ENCODE measurements at places on chromosomes 5 and 9.

DNA sequence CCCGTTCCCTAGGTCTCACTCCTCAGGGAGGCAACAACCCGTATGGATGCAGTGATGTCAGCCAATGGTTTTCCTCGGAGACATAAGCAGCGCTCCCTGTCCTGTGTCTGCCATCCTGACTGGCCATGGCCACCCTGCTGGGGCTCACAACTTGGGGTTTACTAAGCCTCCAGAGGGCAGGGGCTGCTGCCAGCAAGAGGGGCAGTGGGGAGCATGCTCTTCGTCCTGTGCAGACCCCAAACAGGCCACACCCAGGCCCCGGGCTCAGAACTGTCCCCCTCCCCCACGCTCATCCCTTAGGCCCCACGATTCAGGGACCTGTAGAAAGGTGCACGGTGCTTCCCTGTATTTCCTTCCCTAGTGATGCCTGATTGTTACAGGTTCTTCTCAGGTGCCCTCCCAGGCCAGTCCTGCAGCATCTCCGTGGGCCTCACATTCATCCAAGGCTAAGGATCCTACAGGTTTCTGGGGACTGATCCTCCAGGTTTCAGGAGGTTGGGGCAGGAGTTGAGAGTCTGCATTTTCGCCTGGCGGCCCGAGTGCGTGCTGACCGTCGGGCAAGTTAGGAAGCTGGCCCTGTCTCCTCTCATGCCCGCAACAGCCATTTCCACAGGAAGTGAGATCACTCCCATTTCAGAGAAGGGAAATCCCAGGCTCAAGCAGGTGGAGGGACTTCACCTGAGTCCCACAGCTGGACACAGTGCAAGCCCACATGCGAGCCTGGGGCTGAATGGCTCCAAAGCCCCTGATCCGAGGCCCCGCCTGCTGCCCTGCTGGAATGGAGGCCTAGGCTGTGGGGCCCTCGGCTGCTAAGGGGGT, 217.6 kb downstream of the ROR2 start:
- DNase-seq = no peak

DNA sequence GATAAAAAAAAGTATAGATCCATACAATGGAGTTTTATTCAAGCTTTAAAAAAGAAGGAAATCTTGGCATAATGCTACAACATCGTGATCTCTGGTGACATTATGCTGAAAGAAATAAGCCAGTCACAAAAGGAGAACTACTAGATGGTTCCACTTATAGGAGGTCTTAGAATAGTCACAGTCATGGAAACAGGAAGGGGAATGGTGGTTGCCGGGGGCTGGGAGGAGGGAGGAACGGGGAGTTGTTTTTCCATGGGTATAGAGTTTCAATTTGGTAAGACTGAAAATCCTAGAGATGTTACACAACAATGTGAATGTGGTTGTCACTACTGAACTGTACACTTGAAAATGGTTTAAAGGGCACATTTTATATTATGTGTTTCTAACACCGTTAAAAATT, 94.5 kb downstream of the CFAP90 start:
- DNase-seq = no peak

DNA sequence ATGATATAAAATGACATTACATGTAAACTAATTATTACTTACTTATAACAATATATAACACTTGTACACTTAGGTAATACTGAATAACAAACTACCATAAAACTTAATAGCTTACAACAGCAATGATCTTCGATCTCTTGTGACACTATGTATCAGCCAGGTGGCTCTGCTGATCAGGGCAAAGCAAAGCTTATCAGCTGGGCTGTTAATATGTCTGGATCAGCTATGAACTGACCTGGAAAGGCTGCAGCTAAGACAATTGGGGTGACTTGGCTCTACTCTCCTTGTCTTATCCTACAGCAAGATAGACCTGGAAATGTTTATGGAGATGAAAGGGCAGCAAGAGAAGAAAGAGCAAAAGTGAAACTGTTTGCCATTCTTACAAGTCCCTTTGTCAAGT, 511.3 kb downstream of the TLR4 start:
- no peak for DNase-seq

GRCh38 chr5:140253985-140254384, 48.9 kb downstream of the PFDN1 start:
- no peak for DNase-seq

DNA sequence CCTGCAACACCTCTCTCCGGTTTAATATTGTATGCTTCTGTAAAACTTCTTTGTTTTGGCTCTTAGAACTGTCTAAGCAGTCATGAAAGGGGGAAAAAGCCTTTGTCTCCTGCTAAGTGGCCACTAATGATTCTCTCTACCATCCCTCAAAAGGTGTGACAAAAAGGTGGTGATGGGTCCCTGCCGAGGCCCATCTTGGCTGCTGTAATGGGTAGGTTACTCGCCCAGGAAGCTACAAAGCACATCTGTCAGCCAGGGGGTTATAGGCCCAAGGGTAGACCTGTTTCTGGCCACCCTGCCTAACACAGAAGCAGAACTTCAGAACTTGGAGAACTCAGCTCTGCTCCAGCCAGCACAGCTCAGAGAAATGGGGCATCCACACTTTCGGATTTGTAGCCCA, 1.6 kb downstream of the FAM219A start:
- no peak for DNase-seq

- no peak for DNase-seq
Observed at GRCh38 chr5:111765613-111766571, 8.9 kb upstream of the NREP start.

DNA sequence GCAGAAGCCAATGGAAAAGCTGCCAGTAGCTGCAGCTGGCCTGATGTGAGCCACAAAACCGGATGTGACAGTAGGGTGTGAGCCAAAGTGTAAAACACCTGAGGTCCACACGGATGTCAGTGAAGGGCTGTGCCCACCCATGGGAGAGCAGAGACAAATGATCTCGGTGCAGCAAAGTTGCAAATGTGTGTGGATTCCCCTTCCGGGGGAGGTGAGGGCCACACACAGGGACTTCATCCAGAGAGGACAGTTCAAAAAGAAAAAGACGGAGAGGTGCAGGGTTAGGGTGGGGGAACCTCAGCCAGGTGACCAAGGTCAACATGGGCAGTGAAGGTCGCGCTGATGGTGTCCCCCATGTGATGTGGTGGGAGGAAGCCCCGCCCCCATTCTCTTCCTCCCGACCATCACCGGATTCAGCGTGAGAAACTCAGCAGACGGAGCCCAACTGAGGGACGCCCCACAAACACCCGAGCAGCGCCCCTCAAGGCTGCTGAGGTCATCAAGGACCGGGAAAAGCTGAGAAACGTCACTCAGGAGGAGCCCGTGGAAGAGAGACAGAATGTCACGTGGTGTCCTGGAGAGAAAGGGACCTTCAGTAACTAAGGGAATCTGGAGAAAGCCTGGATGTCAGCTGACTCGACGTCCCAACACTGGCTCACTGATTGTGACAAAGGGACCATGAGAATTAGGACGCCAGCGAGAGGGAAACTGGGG, 11.4 kb upstream of the PTGDS start:
- DNase-seq = no peak

DNA sequence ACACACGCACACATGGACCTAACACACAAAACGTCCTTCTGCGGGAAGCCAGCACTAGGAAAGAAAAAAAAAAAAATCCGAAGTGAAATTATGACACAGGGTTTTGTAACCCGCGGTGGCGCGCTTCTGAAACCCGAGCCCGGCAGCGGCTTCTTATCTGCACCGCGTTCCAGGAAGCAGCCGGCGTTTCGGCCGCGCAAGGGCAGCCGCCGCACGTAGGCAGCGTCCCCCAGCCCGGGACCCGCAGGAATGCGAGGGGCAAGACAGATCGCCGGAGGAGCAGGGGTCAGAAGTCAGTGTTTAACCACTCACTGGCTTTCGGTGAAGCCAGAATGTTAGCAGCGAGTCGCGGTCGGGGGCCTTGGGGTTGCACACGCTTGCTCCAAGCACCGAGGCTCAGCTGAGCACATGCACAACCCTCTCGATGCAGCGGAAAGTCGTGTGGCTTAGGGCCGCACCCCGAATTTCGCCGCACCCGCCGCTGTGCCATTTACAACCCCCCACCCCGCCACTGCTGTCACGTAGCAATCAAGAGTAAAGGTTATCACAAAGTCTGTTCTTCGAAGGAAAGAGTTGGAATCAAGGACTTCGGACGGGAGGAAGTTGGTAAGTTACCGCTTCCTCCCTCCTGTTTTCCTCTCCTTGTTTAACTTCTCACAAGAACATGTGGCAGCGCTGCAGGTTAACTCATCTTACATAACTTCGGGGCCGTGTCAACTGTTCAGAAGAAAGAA, 167.9 kb downstream of the AUH start:
- DNase-seq = peak; percentile 55

DNA sequence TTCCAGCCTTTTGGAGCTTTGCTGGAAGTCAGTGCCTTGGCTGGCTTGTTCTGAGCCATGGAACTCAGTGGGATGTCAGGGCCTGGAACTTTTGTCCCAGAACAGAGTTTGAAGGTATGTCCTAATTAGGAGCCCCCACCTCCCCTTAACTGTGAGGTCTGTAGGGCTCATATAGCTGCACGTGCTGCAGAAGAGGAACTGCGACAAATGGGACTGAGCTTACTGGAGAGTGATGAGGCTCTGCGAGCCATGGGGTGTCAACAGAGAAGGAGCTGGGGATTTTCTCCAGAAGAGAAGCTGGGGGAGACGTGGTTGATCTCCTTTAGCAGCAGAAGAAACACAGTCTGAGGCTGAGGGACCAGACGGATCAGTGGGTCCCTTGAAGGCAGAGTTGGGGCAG, 10.9 kb downstream of the TMEM8B start:
- DNase-seq = no peak

DNA sequence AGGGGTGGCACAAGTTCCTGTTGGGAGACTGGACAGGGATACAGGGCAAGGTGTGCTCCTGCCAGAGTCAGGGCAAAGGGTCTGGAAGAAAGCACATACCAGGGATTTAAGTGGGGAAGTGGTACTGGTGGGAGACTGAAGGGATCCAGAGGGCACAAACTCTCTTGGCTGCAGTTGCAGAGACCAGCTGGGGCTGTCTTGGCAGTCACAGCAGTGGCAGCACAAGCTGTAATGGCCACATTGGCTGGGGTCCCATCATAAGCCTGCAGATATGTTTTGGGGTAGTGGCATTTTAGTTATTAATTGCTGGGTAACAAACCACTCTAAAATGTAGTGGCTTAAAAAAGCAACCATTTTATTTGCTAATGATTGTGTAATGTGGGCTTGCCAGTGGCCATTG, 492.2 kb downstream of the ENC1 start:
- no peak for DNase-seq

- DNase-seq = no peak
Observed at GRCh38 chr9:16401701-16402100, 468.8 kb downstream of the BNC2 start.

- no peak for DNase-seq
Observed at GRCh38 chr5:140627972-140628371, 5.0 kb downstream of the CD14 start.

DNA sequence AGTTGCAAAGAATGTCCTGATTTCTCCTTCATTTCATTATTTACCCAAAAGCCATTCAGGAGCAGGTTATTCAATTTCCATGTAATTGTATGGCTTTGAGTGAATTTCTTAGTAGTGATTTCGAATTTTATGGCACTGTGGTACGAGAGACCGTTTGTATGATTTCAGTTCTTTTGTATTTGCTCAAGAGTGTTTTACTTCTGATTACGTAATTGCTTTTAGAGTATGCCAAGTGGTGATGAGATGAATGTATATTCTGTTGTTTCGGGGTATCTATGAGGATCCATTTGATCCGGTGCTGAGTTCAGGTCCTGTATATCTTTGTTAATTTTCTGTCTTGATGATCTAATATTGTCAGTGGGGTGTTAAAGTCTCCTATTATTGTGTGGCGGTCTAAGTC, 41.2 kb downstream of the INSL6 start:
- DNase-seq = no peak

GRCh38 chr5:177372910-177373309, 11.3 kb upstream of the SLC34A1 start:
- no peak for DNase-seq

GRCh38 chr5:176880366-176881020, 18.7 kb downstream of the HK3 start:
- no peak for DNase-seq

DNA sequence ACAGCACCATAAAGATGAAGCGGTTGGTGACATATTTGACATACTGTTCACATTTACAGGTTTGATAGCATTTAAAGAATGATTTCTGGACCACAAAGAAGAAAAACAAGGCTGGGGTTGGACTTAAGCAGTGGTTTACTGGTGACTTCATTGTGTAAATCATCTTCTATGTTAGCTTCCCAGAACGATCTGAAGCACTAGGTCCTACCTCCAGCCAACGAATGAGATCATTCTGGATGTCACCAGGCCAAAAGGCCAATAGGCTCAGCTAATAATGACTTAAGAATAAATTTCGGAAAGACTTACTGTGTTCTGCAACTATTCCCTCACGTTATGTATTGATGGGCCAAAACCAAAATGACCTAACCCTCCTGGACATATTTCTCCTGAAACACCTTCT, 675.3 kb upstream of the CCNG1 start:
- no peak for DNase-seq

DNA sequence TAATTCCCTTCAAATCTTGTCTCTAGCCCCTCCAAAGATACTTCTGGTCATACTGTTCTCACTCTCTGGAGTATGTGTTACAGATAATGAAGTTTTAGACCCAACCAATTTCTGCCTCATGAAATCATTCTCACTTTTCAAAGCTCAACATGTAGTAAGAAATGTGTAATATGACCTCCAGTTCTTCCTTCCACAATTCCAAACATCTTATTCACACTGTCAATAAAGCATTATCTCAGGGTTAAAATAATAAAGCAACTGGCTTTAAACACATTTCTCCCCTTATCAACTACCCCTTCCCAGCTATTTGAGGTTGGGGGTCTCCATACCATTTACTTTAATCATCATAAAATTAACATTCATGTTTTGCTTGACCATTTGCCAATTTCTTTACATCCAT, 654.1 kb downstream of the RAB3C start:
- DNase-seq = no peak

DNA sequence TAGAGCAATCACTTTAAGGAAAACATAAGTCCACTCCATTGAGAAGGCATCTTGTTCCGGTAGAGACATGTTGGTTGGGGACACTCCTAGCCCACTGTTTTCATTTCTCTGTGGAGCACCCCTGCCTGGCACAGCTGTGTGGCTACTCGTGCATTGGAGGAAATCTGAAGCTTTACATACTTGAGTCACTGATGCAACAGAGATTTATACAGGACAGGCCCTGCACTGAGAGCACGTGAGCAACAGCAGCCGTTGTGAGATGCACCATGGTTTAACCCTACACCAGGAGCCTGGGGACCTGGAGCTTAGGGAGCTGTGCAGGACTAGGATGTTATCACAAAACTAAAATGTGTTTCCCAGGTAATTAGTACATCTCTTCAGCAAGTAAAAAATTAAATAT, 230.7 kb upstream of the IRX1 start:
- no peak for DNase-seq

- DNase-seq = no peak
Observed at GRCh38 chr5:14444161-14444560, 137.4 kb upstream of the OTULINL start.

GRCh38 chr5:2670940-2671339, 80.5 kb downstream of the IRX2 start:
- no peak for DNase-seq

GRCh38 chr5:36660397-36661049, 54.1 kb downstream of the SLC1A3 start:
- peak; percentile 68 for DNase-seq

GRCh38 chr5:143913008-143913752, 101.2 kb downstream of the HMHB1 start:
- DNase-seq = no peak

GRCh38 chr9:221989-222776, 7.5 kb downstream of the DOCK8 start:
- no peak for DNase-seq

Measured in dermis microvascular lymphatic vessel endothelial cell (primary cell).